ENCODE measurements at places on chromosomes 13 and 19. TPM values are rescaled to one million over a fixed set of nuclear protein-coding genes. Genes with fewer than 3 reads are reported as not detected.
A peak's percentile ranks its signal among the peaks of the same experiment; 100 is the strongest.

Gene LENG9
- total RNA-seq, result 8.7 TPM

- H3K4me1 ChIP-seq, result no peaks in the 10 kb centered on the region
- no peak overlapping the region for H3K4me3 ChIP-seq
- no peaks in the 10 kb centered on the region for H3K36me3 ChIP-seq
- no peak for DNase-seq
Measured at GRCh38 chr13:43266936-43267615, 243.7 kb downstream of the DNAJC15 start.

Gene FUT2
- not detected for total RNA-seq

DNA sequence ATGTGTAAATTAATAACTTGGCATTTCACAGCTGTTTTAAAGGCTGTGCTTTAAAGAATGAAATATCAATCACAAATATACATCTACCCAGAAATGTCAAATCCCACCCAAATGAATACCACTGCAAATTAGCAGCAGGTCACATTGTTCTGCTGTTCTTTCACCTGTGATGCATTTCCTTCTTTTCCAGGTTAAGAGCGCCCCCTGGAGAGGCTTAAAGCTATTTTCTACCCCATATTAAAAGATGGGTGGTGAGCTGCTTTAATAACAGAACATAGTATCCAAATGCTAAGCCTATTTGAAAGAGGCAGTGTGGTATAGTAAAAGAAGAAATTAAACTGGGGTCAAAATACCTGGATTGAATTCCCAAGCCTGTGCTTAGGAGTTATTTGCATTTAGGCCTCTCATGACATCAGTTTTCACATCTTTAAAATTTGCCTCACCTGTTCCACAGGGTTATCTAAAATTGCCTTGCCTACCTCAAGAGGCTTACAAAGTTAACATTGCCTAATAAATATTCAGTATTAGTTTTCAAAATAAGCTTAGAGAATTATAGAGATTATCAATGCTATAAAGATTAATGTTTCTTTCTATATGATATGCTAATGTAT is 396.9 kb upstream of the SLITRK5 start:
- H3K27me3 ChIP-seq, result no peaks in the 10 kb centered on the region
- no peak overlapping the region for H3K27ac ChIP-seq
- peak; percentile 16 for DNase-seq

Gene LHFPL6
- 1.1 TPM for total RNA-seq

DNA sequence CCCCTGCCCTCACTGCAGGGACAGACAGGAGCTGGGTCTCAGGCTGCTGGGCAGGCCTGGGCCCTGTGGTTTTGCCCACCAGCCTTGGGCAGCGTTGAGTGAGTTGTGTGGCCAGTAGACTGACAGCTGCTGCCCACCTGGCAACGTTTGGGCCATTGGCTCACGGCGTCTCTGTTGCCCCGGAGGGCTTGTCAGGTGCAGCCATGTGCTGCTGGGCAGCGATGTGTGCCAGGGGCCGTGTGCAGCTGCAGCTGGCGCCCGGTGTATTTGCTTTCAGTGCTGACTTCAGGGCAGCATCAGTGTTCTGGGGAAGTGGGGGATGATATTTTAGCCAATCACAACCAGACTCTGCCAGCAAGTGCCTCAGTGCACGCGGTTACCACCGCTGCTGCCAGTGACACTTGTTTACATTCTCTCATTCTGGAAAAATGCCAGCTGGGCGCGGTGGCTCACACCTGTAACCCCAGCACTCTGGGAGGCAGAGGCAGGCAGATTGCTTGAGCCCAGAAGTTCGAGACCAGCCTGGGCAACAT is 10.6 kb downstream of the FZR1 start:
- peak; percentile 43 for DNase-seq
- H3K27me3 ChIP-seq, result no peaks in the 10 kb centered on the region
- H3K4me1 ChIP-seq, result peaks cover 21% of the 10 kb centered on the region
- H3K36me3 ChIP-seq, result peaks cover 8% of the 10 kb centered on the region

Gene MEIOSIN
- not detected for total RNA-seq

DNA sequence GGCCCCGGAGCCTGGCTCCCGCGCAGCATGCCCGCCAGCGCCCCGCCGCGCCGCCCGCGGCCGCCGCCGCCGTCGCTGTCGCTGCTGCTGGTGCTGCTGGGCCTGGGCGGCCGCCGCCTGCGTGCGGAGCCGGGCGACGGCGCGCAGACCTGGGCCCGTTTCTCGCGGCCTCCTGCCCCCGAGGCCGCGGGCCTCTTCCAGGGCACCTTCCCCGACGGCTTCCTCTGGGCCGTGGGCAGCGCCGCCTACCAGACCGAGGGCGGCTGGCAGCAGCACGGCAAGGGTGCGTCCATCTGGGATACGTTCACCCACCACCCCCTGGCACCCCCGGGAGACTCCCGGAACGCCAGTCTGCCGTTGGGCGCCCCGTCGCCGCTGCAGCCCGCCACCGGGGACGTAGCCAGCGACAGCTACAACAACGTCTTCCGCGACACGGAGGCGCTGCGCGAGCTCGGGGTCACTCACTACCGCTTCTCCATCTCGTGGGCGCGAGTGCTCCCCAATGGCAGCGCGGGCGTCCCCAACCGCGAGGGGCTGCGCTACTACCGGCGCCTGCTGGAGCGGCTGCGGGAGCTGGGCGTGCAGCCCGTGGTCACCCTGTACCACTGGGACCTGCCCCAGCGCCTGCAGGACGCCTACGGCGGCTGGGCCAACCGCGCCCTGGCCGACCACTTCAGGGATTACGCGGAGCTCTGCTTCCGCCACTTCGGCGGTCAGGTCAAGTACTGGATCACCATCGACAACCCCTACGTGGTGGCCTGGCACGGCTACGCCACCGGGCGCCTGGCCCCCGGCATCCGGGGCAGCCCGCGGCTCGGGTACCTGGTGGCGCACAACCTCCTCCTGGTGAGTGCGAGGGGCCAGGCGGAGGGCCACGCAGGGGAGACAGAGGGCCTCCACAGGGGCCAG is at the start of gene KL:
TSS of gene KL (plus strand) at position 10 of the 909 bp plus-strand sequence. CDS start at position 28, 18 bp downstream.
- peak within 1 kb of the TSS; percentile 58 for H3K4me3 ChIP-seq
- peaks cover 69% of the 10 kb centered on the region for H3K27me3 ChIP-seq
- H3K4me1 ChIP-seq, result peaks cover 20% of the 10 kb centered on the region
- DNase-seq, result peak; percentile 21

DNA sequence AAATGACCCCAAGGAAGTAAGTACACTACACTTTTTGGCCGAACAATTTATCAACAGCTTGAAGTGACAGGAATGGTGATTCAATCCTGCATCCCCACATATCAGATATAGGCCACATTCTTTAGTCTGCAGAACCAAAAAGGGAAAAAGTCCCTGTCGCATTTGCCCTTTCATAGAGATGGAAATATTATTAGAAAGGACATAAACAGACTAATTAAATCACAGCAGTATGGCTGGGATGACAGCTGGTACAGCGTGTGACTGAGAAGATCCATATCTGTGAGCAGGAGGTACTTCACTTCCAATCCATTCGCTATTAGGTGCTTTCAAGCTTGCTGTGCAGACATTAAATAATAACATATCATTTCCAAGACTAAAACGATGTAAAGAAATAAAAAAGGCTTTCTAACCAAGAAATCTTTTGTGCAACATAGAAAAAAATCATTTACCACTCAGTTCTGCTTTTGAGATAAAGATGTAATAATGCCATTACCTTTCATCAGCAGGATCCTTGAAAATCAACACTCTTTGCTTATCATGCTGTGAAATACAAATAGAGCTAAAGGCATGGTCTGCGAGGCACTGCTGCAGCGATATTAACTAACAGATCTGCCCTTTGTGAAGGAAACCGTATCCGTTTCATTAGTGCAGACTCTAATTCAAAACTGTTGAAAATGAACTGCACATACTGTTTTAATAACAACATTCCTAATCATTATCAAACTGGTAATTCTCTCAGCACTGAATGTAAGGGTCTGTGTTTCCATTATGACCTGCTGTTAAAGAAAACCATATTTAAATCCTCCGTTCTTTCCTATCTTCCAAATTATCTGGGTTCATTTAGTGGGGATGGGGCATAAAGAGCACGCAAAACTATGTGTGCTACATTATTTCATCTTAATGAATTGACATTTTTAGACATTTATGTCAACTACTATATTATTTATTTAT is 245.6 kb downstream of the DACH1 start:
- no peak overlapping the region for H3K27ac ChIP-seq
- H3K36me3 ChIP-seq, result no peaks in the 10 kb centered on the region
- H3K27me3 ChIP-seq, result no peaks in the 10 kb centered on the region
- no peaks in the 10 kb centered on the region for H3K4me1 ChIP-seq

Gene C2CD4C
- total RNA-seq, result 0.08 TPM

- peaks cover 60% of the 10 kb centered on the region for H3K4me1 ChIP-seq
- peak overlapping the region; percentile 95 for H3K4me3 ChIP-seq
- peaks cover 84% of the 10 kb centered on the region for H3K36me3 ChIP-seq
- H3K27me3 ChIP-seq, result no peaks in the 10 kb centered on the region
- no peak for DNase-seq
- H3K27ac ChIP-seq, result peak overlapping the region; percentile 87
Measured at GRCh38 chr19:49488863-49489537, 1.6 kb downstream of the RPL13A start.

GRCh38 chr13:26831336-26831908 is 70.8 kb upstream of the GPR12 start:
- no peak for DNase-seq
- H3K4me1 ChIP-seq, result no peaks in the 10 kb centered on the region
- no peaks in the 10 kb centered on the region for H3K36me3 ChIP-seq
- H3K27ac ChIP-seq, result no peak overlapping the region
- H3K4me3 ChIP-seq, result no peak overlapping the region

Gene APOE
- total RNA-seq, result not detected

GRCh38 chr13:82878536-82878935 is 1003.7 kb downstream of the SLITRK1 start:
- no peaks in the 10 kb centered on the region for H3K4me1 ChIP-seq
- no peaks in the 10 kb centered on the region for H3K27me3 ChIP-seq
- no peak overlapping the region for H3K4me3 ChIP-seq
